ENCODE measurements at places on chromosomes 1 and 21.

- DNase-seq: no peak
Measured at GRCh38 chr1:110262846-110263631, 52.9 kb downstream of the KCNC4 start.

DNA sequence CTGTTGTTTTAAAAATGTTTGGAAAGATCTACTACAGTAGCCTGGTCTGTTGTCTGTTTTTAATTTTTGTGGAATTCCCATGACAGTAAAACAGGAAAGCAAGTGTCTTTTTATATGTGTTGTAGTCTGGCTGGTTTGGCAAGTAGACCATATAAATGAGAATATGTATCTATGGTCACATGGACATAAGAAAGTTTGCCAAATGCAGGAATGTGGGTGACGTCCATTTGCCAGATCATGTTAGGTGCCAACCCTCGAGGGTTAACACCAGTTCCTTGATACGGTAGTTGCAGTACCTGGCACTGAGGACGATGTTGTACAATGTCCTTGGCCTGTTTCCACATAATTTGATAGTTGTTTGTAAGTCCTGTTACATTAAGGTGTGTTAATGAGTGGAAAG lies 6.2 kb downstream of the DAP3 start:
- no peak for DNase-seq

- DNase-seq: no peak
Measured at GRCh38 chr1:197807739-197808453, 32.6 kb upstream of the DENND1B start.

GRCh38 chr1:77553568-77554291 lies 128.7 kb downstream of the ZZZ3 start:
- DNase-seq: no peak

DNA sequence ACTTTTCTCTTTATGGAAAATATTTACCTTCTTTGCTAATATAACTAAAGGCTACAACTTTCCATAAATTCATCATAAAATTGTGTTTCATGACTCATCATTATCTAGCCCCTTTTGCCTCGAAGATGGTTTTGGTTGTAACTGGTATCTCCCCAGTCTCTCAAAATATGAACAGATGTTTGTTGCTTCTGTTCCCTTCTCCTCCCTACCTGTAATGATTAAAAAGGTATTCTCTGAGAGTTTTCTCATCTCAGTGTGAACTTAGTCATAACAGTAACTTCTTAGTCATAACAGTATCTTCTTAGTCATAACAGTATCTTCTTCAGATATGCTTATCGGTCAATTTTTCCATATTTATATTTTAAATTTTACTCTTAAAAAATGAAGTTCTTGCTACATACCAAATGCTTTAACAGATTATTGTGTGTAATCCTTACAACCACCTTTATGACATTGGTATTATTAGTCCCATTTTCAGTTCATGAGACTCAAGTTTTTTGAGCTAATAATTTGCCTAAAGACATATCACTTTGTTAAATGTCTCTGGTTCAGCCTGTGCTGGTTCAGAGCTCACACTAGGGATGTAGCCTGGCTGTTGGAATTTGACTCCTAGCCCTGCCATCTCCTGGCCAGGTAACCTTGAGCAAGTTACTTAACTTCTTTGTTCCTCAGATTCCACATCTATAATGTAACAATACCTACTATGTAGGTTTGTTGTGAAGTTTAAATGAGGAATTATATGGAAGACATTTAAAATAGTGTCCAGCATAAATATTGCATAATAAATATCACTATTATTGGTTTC lies 32.6 kb downstream of the ATP1B1 start:
- DNase-seq: no peak

DNA sequence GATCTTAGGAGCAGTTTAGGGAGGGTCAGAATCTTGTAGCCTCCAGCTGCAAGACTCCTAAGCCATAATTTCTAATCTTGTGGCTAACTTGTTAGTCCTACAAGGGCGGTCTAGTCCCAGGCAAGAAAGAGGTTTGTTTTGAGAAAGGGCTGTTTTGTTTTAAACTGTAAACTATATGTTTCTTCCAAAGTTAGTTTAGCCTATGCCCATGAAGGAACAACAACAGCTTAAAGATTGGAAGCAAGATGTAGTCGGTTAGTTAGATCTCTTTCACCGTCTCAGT lies 62.0 kb downstream of the SLC16A1 start:
- no peak for DNase-seq

GRCh38 chr21:32562426-32562825 lies 22.9 kb downstream of the TCP10L start:
- no peak for DNase-seq

DNA sequence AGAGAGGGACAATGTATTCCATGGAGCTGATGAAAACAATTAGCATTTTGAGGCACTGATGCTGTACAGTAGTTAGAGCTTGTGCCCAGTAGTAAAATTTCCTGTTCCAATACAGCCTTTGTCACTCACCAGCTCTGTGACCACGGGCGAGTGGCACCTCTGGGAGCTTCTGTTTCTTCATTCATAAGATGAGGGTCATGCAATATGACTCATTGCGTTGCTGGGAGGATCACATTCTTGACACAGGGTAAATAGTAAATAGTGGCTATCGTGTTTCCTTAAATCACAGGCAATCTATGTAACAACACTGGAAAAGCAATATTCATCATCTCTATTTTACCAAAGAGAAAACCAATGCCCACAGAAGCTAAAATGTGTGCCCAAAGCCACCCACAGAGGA lies 4.5 kb upstream of the LRRC52 start:
- no peak for DNase-seq

DNA sequence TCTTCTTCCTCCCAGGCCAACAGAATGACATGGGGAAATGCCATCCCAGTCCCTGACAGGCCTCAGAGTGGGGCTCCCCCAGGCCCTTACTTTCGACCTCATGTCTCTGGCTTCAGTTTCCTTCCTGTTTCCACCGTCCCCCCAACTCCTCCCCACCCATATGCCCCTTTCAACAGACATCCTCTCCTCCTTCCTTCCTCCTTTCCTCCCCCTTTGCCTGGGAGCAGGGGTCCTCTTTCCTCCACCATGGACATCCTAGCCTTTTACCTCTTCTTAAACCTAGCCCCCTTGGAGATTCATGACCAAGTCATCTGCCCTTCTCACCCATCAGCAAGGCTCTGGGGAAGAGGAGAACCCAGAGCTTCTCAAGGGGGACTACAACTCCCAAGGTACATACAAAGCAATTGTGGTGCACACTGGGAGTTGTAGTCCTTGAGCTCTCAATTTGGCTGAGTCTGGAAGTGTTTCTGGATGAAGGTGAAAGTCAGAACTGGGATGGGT lies 4.0 kb downstream of the ZBTB7B start:
- no peak for DNase-seq

GRCh38 chr1:22626237-22627157 lies 9.9 kb upstream of the C1QA start:
- no peak for DNase-seq

DNA sequence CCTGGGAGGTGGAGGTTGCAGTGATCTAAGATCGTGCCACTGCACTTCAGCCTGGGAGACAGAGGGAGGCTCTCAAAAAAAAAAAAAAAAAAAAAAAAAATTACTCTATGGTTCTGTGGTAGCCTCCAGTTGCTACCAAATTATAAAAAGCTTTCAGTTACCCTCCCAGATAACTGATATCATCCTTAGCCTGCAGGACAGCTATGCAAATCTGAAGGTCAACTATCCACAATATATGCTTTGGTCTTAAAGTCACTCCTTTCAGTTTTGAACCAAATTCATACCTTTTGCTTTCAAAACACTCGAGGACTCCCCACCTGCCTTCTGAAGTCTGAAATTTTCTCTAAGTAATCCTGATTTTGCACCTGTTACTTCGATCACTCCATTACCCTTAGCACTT lies 3.1 kb downstream of the MIXL1 start:
- DNase-seq: no peak

GRCh38 chr1:108955881-108956280 lies 7.4 kb downstream of the CLCC1 start:
- no peak for DNase-seq

DNA sequence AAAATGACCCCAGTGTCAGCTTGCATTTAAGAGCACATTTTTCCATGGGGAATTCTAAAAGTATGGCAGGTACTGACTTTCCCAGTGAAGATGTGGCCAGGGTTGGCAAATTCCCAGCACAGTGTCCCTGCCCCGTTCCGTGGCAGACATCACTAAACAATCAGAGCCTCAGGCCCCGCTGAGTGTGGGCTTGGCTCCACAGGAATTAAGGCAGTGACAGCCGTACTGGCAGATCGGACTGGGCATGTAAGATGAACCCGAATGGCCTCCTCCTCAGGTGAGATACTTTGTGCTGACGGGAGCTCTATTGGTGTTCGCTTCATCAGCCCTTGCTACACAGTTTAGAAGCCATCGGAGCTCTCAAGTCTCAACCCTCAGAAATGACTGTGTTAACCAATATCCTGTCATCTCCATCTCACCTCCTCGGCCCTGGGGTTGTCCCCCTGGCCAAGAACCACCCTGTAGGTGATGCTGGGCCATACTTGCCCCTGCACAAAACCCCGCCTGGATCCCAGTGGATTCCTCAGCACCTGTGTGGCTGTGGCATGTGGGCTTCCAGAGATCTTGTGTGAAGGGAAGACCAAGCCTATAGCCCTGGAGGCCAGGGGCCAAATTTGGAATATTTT lies 29.0 kb upstream of the ABCG1 start:
- no peak for DNase-seq

DNA sequence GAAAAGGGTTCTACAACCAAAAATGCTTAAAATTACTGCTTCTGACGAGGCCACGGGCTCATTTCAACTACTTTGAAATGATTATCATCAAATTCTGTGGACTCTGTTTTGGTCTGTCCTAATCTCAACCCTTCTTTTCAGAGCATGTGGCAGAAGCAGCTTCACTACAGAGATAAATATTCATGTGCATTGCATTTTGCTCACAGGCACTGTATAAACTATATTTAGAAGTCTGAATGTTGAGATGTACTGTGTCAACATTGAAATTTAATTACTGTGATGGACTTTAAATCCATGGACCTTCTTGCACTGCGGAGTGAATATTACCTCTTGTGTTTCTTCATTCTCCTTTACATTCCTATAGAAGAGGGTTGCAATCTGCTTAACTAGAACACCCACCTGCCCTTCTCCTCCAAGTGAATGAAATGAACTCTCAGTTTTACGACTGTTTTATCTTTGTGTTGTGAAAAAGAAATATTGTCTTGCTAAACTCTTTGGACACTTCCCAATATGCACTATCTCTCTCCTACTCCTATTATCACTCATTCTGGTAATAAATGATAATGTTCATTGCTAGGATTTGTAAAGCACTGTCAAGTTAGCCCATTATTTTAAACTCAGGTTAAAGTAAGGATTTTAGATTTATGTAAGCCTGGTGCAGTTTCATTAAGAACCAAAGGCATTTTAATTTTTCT lies 281.2 kb upstream of the ST6GALNAC5 start:
- no peak for DNase-seq

DNA sequence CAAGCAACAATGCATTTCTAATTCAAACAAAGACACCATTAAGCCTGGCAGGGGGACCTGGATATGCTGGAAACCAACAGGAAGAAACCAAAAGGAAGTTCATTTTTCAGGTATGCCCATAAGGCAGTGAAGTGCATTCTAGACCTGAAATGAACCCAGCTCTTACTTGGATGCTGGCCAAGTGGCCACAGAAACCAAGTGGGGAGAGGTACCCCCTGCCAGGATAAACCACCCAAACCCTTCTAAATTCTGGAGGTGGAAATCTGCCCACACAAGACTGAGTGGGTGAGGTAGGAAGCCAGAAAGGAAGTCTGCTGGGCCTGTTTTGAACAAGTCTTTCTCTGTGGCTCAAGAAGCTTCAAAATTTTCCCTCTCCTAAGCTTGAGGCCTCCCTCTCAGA lies 2.6 kb downstream of the CD5L start:
- no peak for DNase-seq

- DNase-seq: peak; percentile 30
Measured at GRCh38 chr1:96722161-96722922, 758 bp downstream of the PTBP2 start.

GRCh38 chr1:184504955-184505338 lies 118.1 kb downstream of the C1orf21 start:
- DNase-seq: no peak

GRCh38 chr1:239997515-239998311 lies 94.0 kb upstream of the FMN2 start:
- no peak for DNase-seq

DNA sequence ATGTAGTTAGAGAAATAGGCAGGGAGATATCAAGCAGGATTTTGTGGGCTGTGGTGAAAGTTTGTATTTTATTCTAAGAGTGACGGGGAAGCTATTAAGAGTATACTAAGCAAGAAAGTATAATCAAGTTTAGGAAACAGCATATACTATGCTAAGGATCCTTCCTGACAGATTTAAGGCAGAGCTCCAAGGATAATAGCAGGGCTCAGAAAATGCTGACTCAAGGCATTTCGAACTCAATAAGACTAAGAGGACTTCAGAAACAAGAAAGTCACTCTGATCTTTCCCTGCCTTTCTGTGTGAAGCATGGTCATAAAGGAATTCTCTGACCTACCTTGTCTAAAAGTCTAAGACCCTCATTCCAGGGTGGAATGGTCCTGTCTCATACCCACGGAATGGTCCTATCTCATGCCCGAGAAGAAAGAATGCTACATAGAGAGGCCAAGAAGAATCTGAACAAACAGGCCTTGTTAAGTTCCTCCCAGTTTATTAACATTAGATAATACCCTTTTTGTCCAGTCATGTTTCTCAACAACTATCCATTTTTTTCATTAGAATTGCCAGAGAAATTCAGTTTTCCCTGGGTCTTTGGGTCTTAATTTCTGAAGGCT lies 59.1 kb downstream of the HFM1 start:
- no peak for DNase-seq

- DNase-seq: no peak
Measured at GRCh38 chr1:216045400-216045799, 377.8 kb downstream of the USH2A start.

DNA sequence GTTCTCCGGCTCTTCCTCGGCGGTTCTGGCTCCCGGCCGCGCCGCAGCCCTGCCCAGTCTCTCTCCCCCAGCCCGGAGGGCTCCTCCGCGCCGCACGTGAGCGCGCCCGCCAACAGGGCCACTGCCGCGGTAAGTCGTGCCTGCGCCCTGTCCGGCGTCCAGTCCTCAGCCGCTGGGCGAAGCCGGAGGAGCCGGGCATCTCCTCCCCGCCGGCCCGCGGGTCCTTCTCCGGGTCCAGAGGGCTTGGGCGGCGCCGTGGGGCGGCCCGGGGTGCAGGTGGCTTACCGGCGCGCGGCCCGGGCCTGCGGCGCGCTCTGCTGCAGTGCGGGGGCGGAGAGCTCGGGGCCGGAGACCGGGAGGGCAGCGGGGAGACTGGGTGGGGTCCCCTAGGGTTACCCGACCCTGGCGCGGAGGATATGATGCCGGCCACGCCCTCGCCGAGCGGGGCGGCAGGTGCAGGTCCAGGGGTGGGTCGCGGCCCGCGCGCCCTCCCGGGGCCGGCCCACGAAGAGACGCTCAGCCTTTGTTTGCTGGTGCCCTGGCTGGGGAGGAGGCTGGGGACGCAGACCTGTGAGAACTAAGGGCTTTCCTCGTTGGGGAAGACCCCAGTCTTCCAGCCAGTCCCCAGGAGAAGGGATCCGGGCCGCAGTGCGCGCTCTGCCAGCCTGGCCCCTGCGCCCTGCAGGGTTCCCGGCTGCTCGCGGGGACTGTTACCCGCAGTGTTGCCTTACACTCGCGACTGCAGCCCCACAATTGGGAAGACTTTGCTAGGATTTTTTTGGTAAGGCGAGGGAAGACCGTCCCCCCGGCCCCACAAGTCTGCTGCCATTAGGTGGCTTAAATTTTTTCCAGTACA lies at the start of gene DOP1B:
Gene DOP1B (plus strand): TSS at position 10 of the 856 bp plus-strand sequence. CDS start 7,910 bp downstream, outside the sequence.
- DNase-seq: peak; percentile 23

GRCh38 chr1:180295999-180296398 lies 65.9 kb downstream of the LHX4 start:
- no peak for DNase-seq

- DNase-seq: no peak
Measured at GRCh38 chr21:25557180-25557579, 50.1 kb downstream of the MRPL39 start.
